ENCODE measurements at places on chromosomes 11 and 22.

- DNase-seq, result no peak
Measured at GRCh38 chr11:63937713-63938478, 906 bp upstream of the NAA40 start.

GRCh38 chr11:128355558-128355957, 231.8 kb downstream of the ETS1 start:
- no peak for DNase-seq

- DNase-seq, result no peak
Measured at GRCh38 chr11:4184163-4184916, 89.7 kb downstream of the RRM1 start.

DNA sequence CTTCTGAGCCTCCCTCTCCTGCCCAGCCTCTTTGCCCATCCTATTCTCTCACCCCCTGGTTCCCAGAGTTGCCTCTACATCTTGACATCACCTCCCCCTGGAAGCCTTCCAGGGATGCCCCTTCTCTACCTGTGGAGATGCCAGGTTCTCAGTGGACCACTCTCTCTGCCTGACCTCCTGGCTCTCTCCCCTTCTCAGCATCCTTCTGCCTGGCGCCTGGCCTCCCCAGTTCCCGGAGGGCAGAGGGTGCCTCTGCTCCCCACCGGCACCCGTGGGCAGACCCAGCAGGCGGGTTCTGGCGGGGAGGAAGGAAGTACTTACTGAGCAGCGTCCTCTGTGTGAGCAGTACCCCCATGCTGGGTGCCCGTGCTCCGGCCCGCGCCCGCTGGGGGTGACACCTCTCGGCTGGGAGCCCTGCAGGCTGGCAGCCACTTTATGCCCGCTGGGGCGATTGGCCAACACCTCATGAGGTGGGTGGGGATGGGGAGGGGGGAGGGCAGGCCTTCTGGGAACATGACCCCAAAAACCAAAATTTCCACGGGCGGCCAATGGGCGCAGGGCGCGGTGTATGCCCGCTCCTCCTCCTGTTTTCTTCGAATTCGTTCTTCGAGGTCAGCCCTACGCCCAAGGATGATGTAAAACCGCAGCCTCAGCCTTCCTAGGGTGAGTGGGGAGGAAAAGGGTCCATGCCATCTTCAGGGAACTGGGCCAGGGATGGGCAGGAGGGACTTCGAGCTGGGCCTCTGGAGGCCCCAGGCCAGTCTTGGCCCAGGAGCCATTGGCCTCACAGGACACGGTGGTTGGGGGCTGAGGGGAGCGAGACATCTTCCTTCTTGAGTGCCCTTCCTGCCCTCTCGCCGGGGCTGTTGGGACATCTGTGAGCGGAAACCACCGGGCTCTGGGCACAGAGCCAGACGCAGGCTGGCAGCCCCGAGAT, at the start of gene OSM:
Gene OSM (minus strand): TSS at position 407 of the 937 bp plus-strand sequence. CDS start 52 bp downstream, at position 355.
- DNase-seq, result peak; percentile 39

GRCh38 chr11:57339328-57339727, 1.2 kb downstream of the P2RX3 start:
- no peak for DNase-seq

- DNase-seq, result peak; percentile 99
Measured at GRCh38 chr11:67508486-67509121, 642 bp upstream of the CDK2AP2 start.

DNA sequence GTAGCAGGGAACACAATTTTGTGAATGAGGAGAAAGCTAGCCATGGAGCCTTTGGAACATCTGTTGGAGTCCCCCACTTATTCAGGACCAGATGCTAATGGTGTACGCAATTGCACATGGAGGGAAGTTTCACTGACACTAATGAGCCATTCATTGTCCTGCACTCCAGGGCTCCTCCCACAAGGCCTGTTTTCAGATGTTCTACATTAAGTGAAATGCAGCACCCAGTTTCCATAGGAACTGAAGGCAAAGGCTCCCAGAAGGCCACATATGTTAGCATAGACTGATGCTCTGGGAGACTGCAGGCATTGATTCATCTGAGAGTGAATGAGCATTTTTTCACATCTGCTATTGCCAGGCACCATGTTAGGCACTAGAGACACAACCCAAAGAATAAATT, 399.5 kb downstream of the ETS1 start:
- no peak for DNase-seq

GRCh38 chr22:49333206-49333605, 494.5 kb downstream of the BRD1 start:
- DNase-seq, result no peak

DNA sequence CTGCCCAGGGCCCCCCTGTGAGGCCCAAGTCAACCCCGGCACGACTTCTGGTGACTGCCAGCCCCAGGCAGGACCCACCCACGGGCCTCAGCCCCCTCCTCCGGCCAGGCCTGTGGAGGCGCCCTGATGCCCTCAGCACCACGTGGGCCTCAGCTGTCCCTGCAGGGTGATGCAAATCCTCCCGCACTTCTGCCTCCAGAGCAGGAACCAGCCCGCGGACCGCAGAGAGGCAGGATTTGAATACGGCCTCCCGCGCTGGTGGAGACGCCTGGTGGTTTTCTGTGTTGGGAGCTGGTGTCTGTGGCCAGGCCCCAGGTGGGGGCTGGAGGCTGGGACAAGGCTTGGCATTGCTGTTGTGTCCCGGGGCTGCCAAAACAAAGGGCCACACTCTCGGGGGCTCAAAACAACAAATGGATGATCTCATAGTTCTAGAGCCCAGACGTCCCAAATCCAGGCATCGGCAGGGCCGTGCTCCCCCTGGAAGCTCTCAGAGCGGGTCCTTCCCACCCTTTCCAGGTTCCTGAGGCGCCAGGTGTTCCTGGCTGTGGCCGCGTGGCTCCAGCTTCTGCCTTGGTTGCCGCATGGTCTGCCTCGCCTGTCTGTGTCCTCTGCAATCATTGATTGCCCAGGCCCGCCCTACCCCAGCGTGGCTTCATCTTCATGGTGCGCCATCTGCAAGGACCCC, 19.4 kb downstream of the TRPM5 start:
- no peak for DNase-seq

- peak; percentile 41 for DNase-seq
Measured at GRCh38 chr22:24503137-24503842, 8.2 kb downstream of the UPB1 start.

DNA sequence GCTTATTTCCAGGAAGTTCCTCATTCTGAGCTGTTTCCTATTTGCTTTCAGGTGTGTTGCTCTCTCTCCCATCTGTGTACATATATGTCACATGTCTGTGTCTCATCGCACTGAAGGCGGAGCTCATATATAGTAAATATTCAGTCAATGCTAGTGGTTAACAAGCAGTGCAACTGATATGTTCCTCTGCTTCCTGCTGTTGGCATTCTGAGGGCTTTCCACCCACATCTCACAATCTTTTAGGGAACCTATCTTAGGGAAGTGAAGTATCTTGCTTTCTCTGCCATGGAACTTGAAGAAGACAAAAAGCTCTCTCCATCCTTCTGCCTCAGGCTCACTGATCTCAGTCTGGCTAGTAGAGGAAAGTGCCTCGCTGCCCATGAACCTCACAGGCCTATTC, 139.8 kb downstream of the TTC17 start:
- DNase-seq, result no peak

DNA sequence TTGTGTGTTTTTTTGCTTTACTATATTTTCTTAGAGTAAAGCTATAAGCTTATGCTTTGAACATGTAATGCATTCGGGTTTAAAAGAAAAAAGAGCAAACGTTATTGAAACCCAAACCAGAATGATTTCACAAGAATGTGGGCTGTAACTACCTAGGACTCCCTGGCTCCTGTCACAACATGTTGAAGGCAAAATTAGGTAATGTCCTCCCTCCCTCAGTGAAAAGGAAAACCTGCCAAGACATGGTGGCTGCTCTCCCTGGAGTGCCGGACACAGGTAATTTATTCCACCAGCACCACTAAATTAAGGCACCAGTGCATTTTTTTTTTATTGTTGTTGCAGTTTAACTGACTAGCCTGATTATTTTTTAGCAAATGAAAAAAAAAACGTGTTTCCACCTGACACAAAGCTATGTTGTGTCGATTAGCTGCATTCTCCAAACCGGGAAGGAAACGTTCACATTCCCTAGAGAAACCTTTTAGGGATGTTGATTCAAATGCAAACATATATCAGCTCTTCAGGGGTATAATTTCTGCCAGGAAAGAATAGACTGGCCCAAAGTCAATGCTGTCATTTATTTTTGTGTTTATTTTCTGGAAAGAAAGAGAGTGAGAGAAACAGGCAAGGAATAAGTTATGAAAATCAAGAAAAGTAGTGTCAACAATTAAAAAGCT, 134.6 kb downstream of the CCDC34 start:
- DNase-seq, result no peak

DNA sequence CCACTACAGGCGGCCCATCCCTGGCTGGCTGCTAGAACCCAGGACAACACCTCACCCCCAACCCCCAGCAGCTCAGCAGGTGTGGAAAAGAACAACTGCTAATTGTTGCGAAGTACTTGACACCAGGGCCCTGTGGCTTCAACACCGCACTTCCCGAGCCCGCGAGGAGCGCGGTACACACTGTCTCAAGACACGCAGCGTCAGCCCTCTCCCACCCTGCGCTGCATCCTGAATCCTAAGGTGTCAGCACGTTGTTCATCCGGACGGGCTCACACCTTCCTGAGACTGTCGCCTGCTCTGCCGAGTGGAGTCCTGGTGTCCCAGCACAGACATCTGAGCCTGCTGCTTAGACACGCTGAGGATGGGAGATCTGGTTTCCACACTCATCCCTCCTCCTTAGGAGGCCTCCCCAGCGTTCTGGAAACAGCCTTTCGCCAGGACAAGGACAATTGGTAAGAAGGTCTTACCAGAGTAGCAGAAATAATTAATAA, 1336.2 kb downstream of the BRD1 start:
- DNase-seq, result no peak

DNA sequence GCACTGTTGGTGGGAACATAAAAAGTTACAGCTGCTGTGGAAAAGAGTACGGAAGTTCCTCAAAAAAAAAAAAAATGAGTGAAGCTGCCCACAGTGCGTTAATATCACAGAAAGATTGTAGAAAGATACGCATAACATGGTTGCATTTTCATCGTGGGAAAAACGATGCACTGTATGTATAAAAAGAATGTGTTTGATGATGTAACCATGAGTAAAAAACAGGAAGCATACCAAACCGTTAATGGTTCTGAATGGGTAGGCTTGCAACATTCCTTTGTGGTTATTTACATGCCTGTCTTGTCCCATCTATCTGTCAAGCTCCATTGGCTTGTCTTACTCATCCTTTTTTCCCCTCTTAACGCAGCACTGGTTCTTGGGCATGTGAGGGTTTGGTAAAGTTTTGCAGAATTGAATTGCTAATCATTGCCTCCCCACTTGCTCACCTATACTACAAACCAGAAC, 33.8 kb upstream of the DKK3 start:
- no peak for DNase-seq

DNA sequence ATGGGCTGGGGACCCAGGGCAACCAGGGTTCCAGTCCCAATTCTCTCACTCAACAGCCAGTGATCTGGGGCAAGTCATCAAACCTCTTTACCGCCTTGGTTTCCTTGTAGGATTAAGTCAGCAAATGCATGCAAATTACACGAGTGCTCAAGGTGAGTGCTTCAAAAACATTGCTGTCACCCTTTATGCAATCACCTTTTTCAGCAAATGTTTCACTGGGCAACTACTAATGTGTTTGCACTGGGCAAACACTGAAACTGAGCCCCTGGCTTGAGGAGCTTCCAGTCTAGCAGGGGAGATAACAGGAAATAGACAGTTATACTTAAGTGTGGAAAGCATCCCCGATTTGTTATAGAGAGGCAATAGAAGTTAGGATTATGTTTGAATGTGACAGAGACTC, 37.7 kb upstream of the DMC1 start:
- no peak for DNase-seq

- DNase-seq, result no peak
Measured at GRCh38 chr22:30235687-30236170, 10.8 kb downstream of the LIF start.

GRCh38 chr11:10623797-10624761, 55.6 kb upstream of the LYVE1 start:
- no peak for DNase-seq

- DNase-seq, result no peak
Measured at GRCh38 chr11:33982661-33983060, 68.9 kb upstream of the CAPRIN1 start.

- DNase-seq, result no peak
Measured at GRCh38 chr11:64650923-64651523, 60.0 kb downstream of the SLC22A12 start.

DNA sequence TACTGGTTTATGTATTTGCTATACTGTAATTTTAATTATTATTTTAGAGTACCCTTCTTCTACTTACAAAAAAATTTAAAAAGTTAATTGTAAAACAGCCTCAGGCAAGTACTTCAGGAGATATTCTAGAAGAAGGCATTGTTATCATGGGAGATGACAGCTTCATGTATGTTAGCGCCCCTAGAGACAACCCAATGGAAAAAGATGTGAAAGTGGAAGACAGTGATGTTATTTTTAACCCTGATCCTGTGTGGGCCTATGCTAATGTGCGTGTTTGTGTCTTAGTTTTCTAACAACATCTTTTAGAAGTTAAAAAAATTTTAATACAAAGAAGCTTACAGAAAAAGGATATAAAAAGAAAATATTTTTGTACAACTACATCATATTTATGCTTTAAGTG, 205.0 kb downstream of the FAM76B start:
- no peak for DNase-seq

DNA sequence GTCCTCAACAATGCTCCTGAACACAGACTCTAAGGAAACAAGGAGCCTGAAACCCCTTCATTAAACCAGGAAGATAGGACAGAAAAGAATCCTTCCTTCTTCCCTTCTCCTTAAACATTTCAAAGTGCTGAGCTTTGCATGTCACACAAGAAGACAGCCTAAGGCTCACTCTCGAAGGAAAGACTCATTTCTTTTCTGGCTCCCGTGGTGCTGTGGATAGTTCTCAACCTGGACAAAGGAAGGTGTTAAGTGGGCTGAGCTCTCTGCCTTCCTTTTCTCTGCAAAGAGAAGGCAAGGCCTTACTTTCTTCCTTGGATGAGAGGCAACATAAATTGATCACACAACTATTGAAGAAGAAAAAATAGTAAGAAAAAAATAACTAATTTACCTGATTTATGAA, 452.4 kb upstream of the DDI1 start:
- no peak for DNase-seq

- no peak for DNase-seq
Measured at GRCh38 chr11:120133216-120134105, 4.5 kb downstream of the TRIM29 start.
